ENCODE measurements at places on chromosomes 5 and 9.

- no peak for DNase-seq
Observed at GRCh38 chr9:91415290-91415689, 8.3 kb downstream of the NFIL3 start.

DNA sequence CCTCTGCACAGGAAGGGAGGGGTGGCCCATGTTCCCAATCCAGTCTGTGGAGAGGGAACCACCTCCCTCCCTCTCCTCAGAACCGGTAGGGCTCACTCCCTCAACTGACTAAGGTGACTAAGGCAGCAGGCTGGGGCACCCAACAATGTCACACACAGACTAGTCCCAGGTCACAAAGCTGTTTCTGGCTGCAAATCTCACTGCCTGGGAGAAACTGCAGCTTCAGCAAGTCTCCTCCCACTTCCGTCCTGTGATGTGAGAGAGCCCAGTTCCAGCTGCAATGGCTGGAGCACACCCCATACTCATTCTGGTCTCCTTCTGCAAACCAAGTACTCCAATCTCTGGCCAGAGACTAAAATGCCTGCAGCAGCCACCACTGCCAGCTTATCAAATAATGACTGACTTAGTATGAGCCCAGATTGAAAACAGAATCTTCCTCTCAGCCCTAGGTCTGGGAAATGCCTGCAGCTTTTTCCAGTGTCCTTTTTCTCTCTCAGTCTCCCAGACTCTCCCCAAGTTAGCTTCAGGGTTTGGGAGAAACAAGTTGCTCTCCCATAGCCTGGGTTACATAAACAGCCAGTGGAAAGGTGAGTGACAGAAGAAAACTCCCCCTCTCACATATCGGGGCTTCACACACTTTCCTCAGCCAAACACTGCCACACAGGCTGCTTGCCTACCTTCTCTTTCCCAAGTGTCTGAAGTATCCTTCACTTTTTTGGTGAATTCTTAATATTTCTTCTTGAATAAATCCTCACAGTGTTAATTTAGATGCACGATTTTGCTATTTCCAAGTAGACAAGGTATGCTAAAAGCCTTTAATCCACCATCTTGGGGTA lies 247.4 kb upstream of the RASA1 start:
- DNase-seq, result no peak

DNA sequence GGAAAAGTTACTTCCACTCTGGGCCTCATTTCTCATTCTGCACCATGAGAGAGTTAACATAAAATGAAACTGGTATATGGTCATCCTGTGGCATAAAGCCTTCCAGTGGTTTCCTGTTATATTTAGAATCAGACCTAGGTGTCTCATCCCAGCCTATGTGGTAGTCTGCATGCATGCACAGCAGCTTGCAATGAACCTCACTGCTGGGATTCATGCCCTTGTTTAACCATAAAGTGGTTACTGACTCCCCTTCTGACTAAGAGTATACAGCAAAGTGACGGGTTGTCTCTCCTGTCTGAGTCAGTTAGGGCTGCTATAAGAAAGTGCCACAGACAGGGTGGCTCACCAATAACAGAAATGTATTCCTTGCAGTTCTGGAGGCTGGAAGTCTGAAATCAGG lies 14.7 kb upstream of the TDRD7 start:
- DNase-seq, result no peak

GRCh38 chr5:131974016-131974415 lies 28.6 kb upstream of the MEIKIN start:
- DNase-seq, result no peak

DNA sequence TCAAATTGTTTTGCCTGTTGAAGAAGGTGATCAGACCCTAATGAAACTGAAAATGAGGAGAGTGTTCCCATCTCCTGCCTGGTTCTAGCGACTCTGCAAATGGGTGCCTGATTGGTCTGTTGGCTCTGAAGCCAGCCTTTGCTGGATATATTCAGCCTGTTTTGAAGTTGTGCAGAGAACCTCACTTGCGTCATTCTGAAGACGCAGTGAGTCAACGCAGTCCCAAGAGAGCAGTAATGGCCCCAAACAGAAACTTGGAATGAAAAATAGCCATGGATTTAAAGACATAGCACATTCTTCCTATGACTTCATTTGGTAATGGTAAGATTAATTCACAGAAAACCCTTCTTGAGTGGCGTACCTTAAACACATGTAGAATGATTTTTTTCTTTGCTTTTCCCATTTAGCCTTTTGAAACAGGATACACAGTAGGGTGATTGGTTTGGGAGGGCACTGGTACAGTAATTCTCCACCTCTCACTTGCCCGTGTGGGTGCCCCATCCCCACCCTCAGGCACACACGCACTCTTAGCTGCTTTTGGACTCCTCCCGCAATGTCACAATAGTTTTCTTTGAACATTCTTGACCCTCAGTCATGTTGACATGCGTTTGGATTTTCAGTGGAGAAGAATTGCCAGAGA lies 54.1 kb upstream of the ABL1 start:
- DNase-seq, result no peak

DNA sequence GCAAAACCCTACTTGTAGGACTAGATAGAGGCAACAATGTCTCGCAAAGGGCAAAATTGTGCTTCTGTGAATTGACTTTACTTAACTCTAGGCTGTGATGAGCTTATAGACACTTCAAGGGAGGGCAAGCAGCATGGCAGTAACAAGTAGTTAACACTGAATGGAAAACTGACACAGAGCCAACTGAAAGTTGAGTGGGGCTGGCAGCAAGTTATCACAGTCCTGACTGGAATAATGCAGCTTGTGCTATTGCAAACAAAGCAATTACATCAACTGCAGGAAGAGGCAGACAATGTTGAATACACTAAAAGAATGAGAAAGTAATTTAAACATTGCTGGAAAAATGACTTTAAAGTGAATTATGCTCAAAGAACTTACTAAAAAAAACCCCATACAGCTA lies 62.2 kb downstream of the RNF38 start:
- no peak for DNase-seq

DNA sequence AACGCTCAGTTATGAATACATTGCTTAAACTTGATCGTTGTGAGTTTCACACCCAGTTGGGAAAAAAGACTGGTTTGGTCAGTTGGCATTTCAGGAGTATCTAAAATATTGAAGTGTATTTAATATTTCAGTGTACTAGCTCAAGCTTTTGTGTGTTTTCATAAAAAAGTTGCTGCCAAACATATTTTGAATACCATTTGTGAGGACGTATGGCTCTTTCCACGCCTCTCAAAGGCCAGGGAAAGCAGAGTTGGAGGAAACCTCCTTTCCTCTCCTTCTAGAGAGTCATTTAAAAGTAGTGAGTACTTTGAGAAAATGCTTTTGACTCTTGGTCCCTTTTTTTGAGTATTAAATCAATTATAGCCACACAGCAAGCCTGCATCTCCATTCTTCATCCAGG lies 43.2 kb upstream of the ANKRD33B start:
- no peak for DNase-seq

Data from stimulated activated CD4-positive, alpha-beta T cell treated with anti-CD3 and anti-CD28 coated beads, Interleukin-4, amount 100 ng/mL, for 1 hour (primary cell).